Stimulated activated CD4-positive, alpha-beta T cell treated with anti-CD3 and anti-CD28 coated beads, TNF-alpha, amount 100 ng/mL, for 1 hour (primary cell): ENCODE measurements at places on chromosomes 5 and 9.

- no peak for DNase-seq
Observed at GRCh38 chr5:37668524-37669047, 171.3 kb downstream of the GDNF start.

DNA sequence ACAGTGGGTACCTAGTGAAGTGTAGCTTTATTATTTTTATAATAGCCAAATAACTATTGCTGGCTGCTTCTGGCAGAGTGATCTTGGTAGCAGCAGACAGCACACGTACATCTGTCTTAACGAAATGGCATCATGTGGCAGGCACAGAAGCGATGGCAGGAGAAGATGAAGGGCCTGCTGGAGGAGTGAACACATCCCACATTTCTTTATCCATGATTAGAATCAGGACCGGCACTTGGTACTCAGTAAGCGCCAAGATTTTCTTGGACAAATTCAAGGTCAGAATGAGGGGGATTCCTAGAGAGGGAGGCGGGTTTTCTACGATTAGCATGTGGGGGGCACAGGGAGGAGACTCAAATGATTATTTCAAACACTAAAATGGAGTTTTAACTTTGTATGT, 23.0 kb upstream of the ZNF366 start:
- DNase-seq = no peak

GRCh38 chr5:179061025-179061424, 852 bp downstream of the ZNF354C start:
- DNase-seq = no peak

DNA sequence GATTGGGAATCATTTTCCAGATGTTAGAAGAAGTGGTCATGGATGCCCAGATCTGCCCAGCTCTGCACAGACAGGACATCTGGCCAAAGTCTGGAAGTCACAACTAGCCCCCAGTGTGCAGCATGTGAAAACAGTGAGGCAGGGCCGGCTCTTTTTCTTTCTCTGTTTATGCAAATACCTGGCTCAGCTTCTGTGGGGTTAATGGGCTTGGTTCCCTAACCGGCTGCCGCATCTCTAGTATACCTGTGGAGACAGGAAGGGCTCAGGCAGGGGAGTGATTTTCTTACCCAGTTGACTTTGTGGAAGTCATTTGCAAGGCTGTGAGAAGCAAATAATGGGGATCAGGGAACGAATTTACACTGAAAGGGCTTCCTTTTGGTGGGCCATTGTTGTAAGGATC, 254.8 kb upstream of the PANK3 start:
- no peak for DNase-seq

GRCh38 chr5:22844636-22845035, 8.5 kb downstream of the CDH12 start:
- no peak for DNase-seq

DNA sequence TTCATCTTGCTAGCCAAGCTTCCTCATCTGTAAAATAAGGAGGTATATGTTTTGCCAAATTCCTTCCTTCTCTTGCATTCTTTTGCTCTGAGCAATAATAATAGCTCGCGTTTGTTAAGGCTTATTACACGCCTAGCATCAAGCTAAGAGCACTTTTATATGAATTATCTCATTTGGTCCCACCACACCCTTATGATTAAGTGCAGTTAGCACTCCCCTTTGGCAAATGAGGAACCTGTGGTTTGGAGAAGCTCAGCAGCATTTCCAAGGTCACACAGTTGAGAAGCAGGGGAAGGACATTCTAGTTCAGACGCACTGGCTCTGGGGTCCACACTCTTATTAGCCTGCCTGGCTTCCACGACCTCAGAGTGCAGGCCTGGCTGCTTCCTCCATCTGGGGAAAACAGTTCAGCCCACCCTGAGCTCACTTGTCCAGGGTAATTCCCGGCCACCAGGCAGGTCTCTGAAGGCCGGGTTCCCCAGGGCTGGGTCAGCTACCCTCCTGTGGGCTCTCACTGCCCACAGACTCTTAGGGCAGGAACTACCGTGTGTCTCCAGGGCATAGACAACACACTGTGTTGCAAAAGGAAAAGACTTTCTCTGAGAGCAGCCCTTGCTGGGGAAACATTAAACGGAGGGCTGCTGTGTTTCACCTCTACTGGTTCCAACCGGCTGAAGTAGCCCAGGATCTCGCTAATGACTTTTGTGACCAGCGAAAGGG, 9.9 kb upstream of the FBP1 start:
- no peak for DNase-seq
